ENCODE measurements at places on chromosomes 1 and 21.

GRCh38 chr1:212247179-212247721 lies 38.0 kb upstream of the PPP2R5A start:
- DNase-seq = no peak

DNA sequence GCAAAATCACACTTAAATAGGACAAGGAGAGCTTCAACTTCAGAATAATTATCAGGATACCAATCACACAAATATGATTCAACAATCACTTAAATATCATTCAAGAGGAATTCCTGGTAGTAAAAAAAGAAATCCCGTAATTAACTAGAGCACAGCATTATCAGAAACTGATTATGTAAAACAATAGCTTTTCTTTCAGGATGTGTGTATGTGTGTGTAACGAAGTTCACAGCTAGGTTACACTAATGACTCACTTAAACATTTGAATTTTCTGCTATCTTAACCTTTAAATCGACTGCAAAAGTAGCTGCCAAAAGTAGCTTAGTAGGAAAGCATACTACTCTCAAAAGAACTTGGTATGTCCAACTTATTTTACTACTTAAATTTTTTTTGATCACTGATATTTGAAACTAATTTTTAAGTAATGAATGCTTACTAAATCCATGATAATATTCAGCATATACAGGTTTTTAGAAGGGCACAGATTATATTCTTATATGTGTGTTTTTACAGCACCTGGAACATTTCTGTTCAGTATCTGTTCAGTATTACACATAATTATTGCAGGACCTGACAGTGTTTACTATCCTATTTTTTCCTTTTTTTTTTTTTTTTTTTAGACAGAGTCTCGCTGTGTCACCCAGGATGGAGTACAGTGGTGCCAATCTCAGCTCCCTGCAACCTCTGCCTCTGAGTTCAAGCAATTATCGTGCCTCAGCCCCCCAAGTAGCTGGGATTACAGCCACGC lies 4.2 kb downstream of the RERE start:
- no peak for DNase-seq

DNA sequence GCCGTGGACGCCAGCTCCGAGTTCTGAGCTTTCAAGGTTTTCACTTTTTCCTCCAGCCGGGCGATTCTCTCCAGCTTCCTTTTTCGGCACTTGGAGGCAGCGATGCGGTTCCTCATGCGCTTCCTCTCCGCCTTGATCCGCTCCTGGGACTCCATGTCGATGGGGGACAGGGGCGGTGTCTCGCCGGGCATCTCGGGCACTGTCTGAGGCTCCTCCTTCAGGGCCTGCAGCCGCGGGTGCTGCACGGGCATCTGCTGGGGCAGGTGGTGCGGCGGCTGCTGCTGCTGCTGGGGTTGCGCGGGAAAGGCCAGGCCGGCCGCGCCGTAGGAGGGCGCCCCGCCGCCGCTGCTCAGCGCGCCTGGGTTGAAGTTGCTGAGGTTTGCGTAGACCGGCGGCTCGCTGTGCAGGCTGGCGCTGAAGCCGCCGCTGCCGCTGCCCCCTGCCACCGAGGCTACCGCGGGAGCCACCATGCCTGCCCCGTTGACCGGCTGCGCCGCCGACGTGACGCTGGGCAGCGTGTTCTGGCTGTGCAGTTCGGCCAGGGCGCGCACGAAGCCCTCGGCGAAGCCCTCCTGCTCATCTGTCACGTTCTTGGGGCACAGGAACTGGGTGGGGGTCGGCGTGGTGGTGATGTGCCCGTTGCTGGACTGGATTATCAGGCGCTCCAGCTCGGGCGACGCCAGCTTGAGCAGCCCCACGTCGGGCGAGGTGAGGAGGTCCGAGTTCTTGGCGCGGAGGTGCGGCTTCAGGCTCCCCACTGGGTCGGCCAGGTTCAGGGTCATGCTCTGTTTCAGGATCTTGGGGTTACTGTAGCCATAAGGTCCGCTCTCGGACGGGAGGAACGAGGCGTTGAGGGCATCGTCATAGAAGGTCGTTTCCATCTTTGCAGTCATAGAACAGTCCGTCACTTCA lies 1.4 kb downstream of the JUN start:
- DNase-seq = peak; percentile 69

- no peak for DNase-seq
These were observed 10.0 kb downstream of the MRAP start for GRCh38 chr21:32308696-32309095.

DNA sequence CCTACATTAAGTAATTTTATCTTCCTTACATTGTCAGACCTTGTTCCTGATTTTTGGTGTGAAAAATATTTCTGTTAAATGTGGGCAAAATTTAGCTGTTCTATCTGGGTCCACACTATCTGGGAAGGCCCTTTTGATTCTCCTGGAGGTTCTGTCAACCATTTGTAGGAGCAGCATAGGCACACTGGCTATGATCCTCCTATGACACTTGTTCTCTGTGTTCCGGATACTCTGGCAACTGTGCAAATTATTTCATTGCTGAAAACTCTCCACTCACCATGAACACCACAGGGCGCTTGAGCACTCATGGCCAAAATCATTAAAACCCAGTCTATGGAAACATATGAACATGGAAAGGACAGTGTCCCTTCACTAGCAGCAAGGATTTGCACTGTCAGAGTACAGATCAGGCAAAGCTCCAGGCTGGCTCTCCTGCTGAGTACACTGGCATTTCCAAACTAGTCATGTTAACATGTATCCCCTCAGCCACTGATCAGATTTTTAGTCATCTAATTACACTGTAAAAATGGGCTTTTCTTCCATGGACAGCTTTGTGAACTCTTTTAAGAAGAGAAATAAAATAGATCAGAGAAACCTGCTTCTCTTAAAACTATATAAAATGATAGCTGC lies 43.9 kb upstream of the SGIP1 start:
- DNase-seq = no peak

DNA sequence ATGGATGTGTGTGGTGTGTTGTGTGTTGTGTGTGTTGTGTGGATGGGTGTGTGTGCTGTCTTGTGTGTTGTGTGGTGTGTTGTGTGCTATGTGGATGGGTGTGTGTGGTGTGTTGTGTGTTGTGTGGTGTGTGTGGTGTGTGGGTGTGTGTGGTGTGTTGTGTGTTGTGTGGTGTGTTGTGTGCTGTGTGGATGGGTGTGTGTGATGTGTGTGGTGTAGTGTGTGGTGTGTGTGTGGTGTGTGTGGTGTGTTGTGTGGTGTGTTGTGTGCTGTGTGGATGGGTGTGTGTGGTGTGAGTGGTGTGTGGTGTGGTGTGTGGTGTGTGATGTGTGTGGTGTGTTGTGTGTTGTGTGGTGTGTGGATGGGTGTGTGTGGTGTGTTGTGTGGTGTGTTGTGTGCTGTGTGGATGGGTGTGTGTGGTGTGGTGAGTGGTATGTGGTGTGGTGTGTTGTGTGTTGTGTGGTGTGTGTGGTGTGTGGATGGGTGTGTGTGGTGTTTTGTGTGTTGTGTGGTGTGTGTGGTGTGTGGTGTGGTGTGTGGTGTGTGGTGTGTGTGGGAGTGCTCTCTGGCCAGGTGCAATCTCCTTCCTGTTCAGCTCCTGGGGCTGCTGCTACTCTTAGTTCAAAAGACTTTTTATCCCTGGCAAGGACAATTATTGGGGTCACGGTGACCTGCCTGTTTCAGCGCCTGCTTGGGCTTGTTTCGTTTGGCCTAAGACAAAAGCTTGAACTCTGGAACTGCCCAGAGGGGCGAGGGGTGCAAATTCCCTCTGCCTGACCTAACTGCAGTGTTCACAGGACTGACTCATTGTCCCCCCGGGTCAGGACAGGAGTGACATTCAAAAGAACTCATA lies 101.1 kb downstream of the UBIAD1 start:
- peak; percentile 37 for DNase-seq

GRCh38 chr1:69123486-69123885 lies 444.2 kb upstream of the LRRC7 start:
- no peak for DNase-seq

DNA sequence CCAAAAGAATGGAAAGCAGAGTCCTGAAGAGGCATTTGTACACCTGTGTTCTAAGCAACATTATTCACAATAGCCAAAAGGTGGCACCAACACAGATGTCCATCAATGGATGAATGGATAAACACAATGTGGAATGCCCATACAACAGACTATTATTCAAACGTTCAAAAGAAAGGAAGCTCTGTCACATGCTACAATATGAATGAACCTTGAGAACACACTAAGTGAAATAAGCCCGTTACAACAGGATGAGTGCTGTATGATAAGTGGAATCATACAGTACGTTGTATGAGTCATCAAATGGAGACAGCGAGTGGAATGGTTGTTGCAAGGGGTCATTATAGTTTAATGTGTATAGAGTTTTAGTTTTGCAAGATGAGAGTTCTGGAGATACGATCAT lies 80.1 kb downstream of the SH3BGR start:
- no peak for DNase-seq

- DNase-seq = no peak
These were observed 207.9 kb downstream of the DPYD start for GRCh38 chr1:97712980-97713379.

DNA sequence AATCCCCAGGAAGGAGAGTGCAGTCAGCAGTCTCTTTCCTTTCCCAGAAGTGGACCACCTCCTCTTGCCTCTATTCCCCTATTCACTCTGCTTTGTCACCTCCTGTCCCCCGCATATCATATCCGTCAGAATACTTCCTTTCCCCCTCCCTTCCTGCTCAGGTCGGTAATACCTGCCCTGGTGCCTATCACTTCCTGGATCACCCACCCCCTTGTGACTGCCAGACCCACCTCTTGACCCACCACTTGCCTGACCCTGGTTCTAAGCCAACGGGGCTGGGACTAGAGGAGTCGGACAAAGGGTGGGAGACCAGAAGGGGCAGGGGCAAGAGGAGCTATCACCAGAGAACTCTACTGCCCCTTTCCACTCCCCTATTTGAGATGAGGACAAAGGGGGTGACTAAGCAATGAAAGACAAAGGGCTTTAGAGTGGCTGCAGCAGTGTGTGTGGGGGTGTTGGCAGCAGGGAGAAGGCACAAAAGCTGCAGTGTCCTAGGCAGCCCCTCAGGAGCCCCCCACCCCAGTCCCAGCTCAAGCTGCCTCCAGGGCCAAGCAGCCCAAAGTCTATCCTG lies 1.7 kb upstream of the ADAMTS4 start:
- no peak for DNase-seq

DNA sequence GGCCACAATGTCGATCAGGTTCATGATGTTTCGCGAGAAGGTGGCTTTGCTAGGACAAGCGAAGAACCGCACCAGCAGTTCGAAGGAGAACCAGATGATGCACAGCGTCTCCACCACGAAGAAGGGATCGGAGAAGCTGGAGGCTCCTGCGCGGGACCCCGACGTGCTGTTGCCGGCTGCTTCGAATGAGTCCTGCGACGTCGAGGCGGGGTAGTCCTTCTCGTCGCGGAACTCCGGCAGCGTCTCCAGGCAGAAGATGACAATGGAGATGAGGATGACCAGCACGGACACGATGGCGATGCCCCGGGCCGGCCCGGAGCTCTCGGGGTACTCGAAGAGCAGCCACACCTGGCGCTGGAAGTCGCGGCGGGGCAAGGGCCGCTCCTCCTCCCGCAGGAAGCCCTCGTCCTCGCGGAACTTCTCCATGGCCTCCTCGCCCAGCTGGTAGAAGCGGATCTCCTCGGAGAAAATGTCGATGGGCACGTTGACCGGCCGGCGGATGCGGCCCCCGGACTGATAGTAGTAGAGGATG lies 869 bp downstream of the KCNA3 start:
- no peak for DNase-seq

- DNase-seq = peak; percentile 68
These were observed 759 bp downstream of the AHCTF1 start for GRCh38 chr1:246930830-246931548.

- DNase-seq = no peak
These were observed 234.3 kb downstream of the KCNH1 start for GRCh38 chr1:210899676-210900075.

DNA sequence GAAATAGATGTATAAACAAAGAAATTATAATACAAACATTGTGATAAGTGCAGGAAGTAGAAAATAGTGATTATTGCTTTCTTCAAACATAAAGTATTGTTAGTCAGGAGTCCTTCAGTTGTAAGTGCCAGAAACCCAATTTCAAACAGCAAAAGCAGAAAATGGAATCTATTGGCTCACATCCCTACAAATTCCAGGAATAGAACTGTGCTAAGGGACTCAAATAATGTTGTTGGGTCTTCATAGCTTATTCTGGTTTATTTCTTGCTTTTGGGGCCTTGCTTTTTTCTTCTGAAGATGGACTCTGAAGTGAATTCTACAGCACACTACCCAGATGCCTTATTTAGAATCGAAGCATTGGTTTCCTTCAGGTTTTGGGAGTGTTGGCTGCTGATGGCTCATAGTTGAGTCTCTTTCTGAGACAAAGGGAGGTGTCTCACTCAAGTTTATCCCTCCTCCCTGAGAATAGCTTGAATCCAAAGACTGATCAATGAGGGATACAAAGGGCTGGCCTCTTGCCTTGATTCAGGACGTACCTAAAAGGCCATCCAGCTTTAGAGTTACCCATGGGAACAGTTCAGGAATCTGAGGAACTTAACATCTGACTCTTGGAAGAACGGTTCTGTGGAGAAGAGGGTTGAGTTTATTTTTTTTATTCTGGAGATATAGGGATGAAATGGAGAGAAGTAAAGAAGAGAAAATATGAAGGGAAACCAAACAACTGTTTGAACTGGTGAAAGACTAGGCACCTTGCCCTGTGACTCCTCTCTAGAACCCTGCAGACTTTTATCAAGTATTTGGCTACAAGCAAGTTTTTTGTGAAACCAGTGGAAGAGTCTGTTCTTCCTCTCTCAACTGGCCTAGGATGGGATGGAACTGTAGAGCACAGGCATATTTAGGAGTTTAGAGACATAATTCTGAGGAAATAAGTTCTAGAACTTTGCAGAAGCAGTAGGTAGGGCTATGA lies 39.0 kb upstream of the ATG4C start:
- no peak for DNase-seq

- no peak for DNase-seq
These were observed 77.9 kb downstream of the LAMC1 start for GRCh38 chr1:183101081-183101480.

Measured in activated CD4-positive, CD25-positive, alpha-beta regulatory T cell treated with anti-CD3 and anti-CD28 coated beads, Interleukin-2, amount 50 U/mL, for 72 hours (primary cell).